ENCODE measurements at places on chromosomes 6 and 20. TPM values are rescaled to one million over a fixed set of nuclear protein-coding genes. Genes with fewer than 3 reads are reported as not detected.

Gene RAB22A
- total RNA-seq, result 12.7 TPM

Gene SLC16A10
- 7.9 TPM for total RNA-seq

Gene BPIFB2
- not detected for total RNA-seq

Gene PPIL6
- 1.8 TPM for total RNA-seq

Gene HSPA12B
- not detected for total RNA-seq

Gene AKAP12
- total RNA-seq, result 37.3 TPM

Gene VWA7
- 2.7 TPM for total RNA-seq

Measured in A673 (cell line).